ENCODE measurements at places on chromosomes 12 and 14.
A peak's percentile ranks its signal among the peaks of the same experiment; 100 is the strongest.

DNA sequence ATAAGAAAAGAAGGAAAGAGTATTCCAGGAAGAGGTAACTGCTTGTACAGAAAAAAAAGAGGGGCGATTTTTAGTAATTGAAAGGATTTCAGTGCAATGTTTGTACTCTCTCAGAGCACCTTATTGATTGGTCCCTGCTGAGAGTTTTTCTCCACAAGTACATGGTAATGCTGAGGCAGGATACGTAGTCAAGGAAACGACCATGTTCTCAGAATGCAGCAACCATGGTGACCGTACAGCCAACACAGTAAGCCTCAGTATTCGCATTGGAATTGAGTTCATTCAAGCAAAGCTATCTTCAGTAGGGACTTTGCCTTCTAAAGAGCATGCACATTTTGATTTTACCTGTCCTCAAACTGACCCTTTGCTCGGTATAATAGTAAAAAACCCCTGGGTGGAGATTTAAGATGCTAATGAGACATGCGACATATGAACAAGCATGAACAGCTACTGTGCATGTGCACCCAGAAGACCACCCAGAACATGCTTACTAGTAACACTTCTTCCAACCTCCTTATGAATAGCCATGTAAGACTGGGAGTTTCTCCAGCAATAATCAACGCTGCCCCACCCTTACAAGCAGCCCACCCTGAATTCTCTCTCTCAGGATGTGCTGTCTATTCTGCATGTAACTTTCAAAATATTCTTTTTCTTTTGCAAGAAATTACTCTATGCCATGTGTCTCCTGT lies 6.2 kb upstream of the SLC41A2 start:
- no peak for DNase-seq

- DNase-seq, result peak; percentile 53
These were observed 10.7 kb upstream of the ATP2A2 start for GRCh38 chr12:110270125-110270962.

- DNase-seq, result no peak
These were observed 337.7 kb downstream of the EMP1 start for GRCh38 chr12:13534242-13534641.

GRCh38 chr12:95545731-95546490 lies 5.4 kb downstream of the USP44 start:
- DNase-seq, result no peak

DNA sequence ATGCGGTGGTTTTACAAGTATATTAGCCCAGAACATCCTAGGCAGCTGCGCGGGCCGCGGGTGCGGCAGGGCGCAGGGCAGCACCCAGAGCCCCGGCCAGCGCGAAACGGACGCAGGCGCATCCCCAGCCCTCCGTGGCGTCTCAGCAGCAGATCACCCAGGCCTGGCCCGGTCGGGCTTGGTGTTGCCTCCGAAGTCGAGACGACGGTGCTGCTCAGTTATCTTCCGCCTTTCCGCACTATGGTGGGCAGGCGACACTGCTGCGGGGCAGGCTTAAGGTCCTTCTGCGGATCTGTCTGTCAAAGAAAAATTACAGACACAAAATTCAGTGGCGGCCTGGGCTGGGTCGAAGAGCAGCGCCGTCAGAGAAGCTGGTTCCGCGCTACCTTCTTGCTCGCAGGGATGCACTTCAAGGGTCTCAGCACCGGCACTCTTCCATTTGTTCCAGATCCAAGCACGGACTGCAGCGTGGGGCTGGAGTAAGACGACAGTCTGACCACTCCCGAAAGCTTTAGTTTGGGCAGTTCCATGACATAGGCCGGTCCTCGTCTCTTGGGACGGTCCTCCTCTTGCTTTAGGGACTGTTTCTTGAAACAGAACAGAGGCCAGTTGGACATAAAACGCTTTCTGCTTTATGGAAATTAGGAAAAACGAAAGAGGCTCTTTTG lies 75.8 kb downstream of the MOK start:
- DNase-seq, result no peak

DNA sequence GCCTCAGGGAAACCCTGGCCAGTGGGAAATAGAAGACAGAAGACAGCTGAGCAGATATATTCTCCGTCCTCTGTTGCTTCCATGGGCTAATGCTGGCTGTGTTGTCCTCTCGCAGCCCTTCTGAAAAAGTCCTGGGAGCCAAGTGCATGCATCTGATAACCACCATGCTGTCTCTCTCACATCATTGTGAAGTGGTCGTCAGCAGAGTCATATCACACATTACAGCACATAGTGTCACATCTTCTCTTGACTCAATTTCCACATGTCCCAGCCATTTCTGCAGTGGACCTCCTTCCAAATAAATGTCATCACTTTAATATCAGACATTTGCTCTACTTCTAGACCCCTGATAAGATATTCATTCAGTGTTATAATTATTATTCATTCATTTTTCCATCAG lies 3.8 kb downstream of the TAS2R20 start:
- no peak for DNase-seq

DNA sequence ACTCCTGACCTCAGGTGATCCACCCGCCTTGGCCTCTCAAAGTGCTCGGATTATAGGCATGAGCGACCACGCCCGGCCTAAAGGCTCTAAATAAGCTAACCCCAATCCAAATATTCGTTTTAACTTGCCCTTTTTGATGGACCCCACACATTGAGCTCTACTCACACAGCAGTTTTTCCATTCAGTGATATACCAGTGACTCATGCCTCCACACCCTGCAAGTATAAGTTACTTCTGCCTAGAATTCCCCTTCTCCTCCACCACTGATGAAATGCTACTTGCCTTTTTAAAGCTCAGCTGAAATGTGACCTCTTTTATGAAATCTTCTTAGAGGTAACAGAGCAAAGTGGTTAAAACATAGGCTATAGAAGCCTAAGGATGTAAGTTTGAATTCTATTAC lies 68.8 kb downstream of the EXOC5 start:
- peak; percentile 20 for DNase-seq

GRCh38 chr14:89226801-89227495 lies 190.1 kb downstream of the FOXN3 start:
- DNase-seq, result no peak

GRCh38 chr12:120483621-120484020 lies 12.3 kb upstream of the DYNLL1 start:
- no peak for DNase-seq

DNA sequence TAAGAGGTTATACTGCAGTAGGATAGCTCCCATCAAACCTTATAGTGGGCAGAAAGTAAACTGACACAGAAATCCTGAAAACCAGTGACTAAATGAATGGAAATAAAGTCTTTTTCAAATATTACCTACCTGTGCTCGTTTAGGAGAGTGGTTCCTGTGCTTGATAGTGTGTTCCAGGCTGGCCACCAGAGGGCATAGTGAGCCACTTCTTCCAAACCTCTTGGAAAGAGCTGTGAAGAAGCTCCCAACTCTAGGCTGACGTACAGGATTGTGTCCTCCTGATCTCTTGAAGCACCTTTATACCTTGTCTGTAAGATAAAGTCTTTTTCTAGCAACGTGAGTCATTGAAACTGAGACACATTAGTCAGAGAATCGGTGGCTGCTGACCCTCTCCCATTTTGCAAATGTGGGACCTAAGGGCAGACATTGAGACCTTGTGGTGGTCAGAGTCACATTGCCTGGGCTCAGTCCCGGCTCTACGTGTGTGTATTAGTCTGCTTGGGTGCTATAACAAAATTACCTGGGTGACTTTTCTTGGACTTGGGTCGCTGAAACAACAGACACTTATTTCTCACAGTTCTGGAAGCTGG lies 17.6 kb downstream of the TDP1 start:
- peak; percentile 83 for DNase-seq

DNA sequence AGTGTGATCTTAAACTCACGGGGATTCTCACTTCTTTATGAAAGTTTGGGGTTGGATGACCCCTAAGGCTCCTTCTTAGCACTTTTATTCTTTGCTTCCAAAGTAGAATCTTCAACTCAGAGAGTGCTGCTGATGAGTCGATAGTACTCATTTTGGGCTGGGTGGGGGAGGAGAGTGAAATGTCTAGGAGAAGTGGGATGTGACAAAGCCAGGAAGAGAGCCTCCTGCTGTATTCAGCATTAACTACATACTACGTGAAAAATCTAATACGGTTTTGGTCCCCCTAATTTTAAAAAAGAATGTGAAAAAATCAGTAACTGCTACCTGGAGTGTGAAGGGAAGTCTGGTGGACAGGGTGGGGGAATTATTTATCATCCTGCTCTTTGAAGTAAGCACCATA lies 148.3 kb downstream of the SAMD4A start:
- no peak for DNase-seq

GRCh38 chr12:29245246-29245645 lies 96.2 kb downstream of the FAR2 start:
- no peak for DNase-seq

GRCh38 chr12:78560633-78561032 lies 303.9 kb upstream of the SYT1 start:
- DNase-seq, result no peak

DNA sequence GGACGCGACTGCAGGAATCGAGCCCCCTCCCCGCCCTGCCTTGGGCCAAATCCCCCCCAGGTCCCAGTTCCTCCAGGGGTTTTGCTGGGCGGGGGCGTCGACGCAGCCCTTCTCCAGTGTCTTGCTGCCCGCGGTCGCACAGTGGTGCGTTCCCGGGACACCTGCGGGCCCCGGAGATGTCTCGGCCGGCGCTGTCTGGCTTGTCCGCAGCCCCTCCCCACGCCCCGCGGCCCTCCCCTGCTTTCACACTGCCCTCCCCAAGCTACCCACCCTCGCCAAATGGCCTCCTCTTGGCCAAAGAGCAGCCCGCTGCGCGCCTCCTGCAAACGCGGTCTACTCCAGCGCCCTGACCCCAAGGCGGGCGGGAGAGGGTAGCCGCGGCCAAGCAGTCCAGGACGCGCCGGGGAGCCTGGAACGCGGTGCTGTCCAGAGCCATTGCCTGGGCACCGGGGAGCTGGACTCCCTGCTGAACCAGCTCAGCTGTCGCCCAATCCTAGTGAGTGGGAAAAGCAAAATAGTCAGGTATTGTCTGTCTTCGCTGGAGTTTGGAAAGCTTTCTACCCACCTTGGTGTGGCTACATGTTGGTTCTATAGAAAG lies 122.0 kb downstream of the AACS start:
- DNase-seq, result no peak

GRCh38 chr12:106631150-106631549 lies 48.3 kb downstream of the RFX4 start:
- no peak for DNase-seq

DNA sequence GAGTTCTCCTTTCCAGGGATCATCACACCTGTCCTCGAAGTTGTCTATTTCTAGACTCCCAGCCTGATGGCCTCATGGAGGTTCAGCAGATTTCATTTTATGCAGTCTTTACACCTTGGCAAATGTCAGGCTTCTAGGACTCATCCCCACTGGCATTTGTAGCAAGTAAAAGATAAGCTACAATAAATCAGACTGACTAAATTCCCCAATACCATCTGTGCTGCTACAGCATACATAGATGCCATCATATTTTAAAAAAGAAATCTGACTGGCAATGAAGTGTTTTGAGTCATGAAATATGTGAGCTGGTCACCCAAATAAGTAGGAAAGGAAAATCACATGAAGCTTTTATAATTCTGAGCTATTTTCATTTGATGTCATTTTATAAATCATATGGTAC lies 55.3 kb downstream of the KCNC2 start:
- DNase-seq, result no peak

- DNase-seq, result peak; percentile 61
These were observed 9.5 kb upstream of the NR4A1 start for GRCh38 chr12:52041695-52042123.

- DNase-seq, result no peak
These were observed 510 bp upstream of the TTC8 start for GRCh38 chr14:88823968-88824313.

DNA sequence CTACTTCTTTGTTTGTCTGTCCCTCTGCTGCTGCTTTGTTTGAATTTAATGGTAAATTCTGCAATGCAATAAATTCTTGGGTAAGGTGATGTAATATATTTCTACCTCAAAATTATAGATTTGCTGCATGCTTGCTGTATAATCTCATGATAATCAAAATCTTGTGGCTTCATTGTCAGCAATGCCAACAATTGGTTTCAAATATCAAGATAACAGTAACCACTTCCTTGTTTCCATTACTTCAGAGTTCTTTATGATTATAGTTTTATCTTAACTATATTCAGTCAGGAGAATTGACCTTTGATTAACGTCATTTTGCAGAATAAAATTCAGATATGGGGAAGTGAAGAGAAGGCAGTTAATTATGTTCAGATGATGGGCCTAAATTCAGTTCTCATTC lies 30.2 kb upstream of the RNU6-8 start:
- DNase-seq, result no peak

- no peak for DNase-seq
These were observed 120.2 kb downstream of the DAD1 start for GRCh38 chr14:22468830-22469229.

DNA sequence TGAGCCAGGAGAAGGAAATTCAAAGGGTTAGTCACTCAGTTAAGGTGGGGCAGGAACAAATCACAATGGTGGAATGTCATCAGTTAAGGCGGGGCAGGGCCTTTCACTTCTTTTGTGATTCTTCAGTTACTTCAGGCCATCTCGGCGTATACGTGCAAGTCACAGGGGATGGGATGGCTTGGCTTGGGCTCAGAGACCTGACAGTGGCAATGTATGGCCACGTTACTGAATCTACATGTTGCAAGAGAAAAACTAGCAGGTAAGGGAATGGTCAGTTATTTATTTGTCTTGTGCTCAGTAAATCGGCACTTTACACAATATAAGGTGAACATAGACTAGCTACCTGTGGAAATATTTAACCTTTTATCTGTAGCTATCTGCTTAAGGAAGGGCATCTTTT lies 11.9 kb downstream of the SLCO1B3 start:
- no peak for DNase-seq

DNA sequence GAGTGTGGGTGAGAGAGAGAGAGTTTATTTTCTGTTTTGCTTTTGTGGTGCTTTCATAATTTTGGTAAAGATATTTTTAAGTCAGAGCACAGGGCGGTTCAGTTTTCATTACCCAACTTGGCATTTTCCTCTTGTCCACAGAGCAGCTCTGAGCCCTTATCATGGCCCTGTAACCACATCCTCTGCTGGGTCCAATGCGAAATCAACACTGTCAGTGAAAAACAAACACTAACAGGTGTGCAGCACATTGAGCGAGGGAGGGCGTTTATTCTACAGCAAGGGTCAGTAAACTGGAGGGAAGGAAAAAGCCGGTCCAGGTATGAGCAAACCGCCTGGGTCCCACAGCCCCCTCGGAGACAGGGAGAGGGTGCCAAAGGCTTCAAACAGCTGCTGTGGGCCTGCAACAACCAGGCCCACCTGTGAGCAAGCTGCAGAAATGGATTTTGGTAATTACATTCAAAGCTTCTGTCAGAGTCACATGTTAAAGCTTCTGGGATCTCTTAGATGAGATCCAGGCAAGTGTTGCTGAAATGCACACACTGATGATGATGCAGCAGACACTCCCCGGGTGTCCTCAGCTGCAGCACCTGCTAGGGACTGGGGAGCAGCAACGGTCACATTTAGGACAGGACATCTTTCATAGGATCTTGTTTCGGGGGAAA lies 132.7 kb upstream of the DYRK2 start:
- DNase-seq, result no peak

GRCh38 chr14:97056086-97056485 lies 258.9 kb downstream of the VRK1 start:
- no peak for DNase-seq

GRCh38 chr14:33370426-33370825 lies 431.7 kb downstream of the NPAS3 start:
- no peak for DNase-seq

All from AG20443 (cell line).